Ascending aorta (tissue), 2 donors: ENCODE measurements at places on chromosomes 1 and 21.

- no peak for DNase-seq
Measured at GRCh38 chr1:172955161-172955815, 95.5 kb downstream of the TNFSF18 start.

DNA sequence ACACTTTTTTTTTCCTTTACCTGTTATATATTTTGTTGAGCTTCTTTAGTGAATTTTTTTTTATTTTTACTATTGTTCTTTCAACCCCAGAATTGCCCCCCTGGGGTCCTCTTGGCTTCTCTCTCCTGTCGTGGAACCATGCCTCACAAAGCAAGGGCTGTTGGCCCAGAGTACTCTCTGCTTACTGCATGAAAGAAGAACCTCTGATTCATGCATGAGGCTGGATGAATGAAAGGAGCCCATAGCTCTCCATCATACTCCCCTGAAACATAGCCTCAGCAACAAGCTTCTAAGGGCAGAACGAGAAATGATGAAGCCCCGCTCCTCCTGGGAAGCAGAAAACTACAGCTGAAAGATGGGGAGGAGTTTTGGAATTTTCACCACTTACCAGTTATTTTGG lies 1441.0 kb downstream of the BRINP3 start:
- DNase-seq = no peak

DNA sequence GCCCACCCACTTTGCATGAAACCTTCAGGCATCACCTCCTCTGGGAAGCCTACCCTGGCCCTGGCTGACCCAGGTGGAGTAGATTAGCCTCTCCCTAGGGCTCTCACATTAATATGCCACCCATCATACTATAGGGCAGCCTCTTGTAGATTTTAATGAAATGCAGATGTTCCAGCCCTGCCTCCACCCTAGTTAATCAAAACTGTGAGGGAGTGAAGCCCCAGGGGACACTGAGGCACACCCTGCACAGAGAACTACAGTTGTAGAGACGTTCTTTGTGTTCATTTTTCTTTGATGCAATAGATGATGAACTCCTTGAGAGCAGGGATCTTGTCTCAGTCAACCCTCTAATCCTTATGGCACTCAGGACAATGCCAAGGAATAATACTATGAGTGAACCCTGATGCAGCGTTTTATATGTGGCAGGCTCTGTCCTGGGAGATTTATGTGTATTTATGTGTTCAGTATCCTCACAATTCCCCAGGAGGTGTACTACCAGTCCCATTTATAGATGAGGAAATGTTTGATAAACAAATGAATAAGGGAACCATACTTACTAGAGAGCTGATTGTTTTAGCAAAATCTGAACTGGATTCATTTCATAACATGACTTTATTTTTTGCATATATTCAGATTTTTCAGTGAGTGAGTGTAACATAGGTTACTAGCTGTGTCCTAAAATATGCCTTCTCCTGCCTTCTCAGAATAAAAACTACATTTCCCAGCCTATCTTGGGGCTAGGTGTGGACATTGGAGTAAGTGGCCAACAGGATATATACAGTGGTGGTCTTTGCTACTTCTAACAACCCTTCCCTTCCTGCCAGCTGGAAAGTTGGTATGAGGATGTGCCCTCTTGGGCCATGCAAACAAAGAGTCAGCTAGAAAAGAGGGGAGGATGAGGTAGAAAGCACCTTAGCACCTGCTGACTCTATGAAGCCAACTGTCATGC lies 23.5 kb upstream of the PRELP start:
- no peak for DNase-seq

GRCh38 chr1:31259746-31260145 lies 20.1 kb upstream of the NKAIN1 start:
- no peak for DNase-seq

DNA sequence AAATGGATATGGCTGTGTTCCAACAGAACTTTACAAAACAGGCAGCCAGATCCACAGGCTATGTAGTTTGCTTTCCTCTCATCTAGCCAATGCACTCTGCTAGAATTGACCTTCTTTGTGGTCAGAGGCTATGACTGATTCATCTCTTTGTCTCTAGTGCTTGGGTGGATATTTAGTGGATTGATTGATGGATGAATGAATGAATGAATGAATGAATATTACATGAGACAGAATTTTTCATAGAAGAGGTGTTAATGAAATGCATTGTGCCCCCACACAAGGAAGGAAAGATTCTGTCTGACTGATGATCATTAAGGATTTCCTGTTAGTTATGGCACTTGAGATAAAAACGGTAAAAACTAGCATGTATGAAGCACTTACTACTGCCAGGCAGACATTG lies 50.5 kb upstream of the ZYG11A start:
- no peak for DNase-seq

GRCh38 chr21:35084869-35085268 lies 35.8 kb upstream of the RUNX1 start:
- DNase-seq = no peak

- DNase-seq = no peak
Measured at GRCh38 chr1:208254376-208254775, 10.2 kb upstream of the PLXNA2 start.

DNA sequence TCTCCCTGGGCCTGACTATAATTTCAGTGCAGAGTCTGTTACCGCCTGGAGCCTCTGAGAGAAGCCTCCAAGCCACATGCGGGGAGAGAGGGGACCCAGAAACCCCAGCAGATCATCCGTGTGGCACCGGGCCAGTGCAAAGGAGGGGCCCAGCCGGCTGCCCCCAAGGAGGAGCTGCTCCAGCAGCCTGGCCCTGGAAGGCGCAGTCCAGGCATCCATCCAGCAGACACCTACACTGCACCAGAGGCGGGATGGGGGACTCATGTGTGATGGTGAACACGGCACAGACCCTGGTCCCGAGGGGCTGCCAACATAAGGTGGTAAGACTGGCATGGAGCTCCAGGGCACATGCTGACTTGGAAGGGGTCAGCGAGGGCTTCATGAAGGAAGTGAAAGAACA lies 39.6 kb upstream of the CLSTN1 start:
- DNase-seq = no peak

GRCh38 chr1:186188004-186188539 lies 187.0 kb downstream of the TPR start:
- no peak for DNase-seq

DNA sequence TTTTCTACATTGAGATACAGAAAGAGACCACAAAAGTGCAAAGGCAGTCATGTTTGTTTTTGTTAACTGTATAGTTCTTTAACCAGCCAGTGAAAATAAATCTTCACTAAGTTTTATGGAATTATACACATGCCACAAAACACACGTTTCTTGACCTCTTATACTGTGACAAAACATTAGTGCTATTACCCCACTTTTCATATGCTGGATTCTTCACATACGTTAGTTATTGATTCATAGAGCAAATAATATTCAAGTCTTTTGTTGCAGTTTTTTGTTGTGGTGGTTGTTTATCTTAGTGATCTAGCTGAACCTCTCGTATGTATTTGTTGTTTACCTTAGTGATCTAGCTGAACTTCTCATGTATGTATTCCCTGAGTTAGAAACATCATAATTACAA lies 28.0 kb downstream of the LYPLAL1 start:
- DNase-seq = no peak

- no peak for DNase-seq
Measured at GRCh38 chr1:210330279-210330866, 1.7 kb downstream of the HHAT start.

DNA sequence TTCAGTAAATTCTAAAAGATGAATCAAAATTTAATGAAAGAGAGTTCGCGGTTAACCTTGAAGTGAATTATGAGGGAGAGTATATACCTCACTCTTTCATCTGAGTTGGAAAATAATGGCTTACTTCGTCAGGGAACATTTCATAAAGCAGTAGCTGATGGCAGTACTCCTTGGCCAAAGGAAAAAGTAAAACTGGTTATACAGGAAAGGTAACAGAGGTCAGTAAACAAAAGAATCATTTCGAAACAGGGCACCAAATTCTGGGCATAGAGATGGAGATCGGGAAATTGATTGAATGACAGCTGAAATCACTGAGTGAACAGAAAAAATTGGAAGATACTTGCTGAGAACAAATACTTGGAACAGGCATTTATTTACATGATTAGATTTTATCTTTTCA lies 199.0 kb downstream of the OLFM3 start:
- DNase-seq = no peak

DNA sequence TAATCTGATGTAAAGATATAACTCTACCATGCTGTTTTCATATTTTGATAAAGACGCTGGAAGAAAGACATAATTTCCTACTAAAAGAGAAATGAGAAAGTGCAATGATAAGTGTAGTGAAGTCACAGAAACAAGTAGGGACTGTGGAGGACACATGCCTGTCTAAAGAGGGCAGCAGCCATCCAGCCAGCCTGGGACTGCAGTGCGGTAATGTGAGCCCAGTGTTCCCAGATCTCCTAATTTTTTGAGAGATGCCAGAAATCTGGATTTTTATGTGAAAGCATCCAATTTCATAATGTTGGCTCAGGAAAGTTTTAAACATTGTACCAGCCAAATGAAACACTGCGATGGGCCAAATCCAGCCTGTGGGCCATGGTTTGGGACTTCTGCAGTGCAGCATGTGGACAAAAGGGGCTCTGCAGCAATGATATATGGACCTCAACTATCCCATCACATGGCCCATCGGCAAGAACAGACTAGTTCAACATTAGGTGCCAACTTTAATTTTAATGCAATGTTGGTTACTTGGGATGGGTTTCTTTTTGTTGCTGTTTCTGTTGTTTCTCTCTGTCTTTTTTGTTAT lies 329.5 kb downstream of the LTN1 start:
- no peak for DNase-seq

GRCh38 chr1:96782856-96783255 lies 61.3 kb downstream of the PTBP2 start:
- no peak for DNase-seq

DNA sequence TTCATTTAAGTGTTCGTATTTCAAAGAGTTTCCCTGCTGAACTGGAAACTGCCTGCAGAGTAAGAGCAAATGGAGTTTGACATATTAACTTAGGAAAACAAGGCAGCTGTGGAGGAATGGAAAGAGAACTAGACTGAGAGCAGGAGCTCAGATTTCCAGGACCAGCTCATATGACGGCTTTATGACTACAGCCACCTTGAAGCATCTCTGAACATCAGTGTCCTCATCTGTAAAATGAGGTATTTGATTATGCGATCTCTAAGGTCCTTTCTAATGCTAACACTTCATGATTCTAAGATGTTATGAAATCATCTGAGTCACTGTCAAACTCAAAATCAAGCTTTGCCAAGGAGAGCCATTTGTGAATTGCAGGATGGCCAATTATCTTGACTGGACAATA lies 112.3 kb downstream of the PRRX1 start:
- DNase-seq = no peak

DNA sequence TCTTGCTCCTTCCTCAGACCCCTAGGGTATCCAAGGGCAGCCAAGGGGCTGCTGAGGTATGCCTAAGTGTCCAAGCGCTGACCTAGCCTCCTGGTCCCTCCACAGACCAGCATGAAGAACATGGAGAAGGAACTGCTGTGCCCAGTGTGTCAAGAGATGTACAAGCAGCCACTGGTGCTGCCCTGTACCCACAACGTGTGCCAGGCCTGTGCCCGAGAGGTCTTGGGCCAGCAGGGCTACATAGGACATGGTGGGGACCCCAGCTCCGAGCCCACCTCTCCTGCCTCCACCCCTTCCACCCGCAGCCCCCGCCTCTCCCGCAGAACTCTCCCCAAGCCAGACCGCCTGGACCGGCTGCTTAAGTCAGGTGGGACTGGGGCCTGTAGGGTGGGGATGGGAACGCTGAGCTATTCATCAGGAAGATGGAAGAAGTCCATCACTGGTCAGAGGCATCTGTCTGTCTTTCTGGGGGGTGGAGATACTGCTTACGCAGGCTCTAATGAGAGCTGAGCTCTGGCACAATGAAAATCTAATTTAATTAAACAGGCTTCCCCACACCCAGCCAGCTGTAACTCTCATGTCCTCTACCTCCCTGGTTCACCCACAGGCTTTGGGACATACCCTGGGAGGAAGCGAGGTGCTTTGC lies 1.8 kb downstream of the TRIM46 start:
- no peak for DNase-seq

DNA sequence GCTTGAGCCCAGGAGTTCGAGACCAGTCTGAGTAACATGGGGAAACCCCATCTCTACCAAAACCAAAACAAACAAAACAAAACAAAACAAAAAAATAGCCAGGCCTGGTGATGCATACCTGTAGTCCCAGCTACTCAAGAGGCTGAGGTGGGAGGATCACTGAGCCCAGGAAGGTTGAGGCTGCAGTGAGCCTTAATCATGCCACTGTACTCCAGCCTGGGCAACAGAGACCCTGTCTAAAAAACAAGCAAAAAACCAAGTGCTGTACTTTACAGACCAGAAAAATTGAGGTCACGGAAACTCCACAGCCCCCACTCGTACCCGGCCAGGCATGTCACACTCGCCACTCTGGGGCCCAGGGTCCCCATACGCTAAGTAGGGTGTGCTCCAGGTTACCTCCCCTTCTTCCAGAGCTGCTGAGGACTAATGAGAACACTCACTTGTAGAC lies 22.9 kb downstream of the ATP2B4 start:
- no peak for DNase-seq

DNA sequence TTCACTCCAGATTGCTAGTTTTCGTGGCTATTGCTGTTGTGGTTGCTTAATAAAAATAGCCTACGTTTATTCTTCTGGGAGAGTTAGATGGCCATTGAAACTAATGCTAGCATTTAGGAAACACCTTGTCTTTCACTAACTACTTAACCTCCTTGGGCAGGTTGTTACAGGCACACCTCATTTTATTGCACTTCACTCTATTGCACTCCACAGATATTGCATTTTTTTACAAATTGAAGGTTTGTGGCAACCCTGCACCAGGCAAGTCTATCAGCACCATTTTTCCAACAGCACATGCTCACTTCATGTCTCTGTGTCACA lies 11.3 kb upstream of the MARK1 start:
- DNase-seq = no peak

DNA sequence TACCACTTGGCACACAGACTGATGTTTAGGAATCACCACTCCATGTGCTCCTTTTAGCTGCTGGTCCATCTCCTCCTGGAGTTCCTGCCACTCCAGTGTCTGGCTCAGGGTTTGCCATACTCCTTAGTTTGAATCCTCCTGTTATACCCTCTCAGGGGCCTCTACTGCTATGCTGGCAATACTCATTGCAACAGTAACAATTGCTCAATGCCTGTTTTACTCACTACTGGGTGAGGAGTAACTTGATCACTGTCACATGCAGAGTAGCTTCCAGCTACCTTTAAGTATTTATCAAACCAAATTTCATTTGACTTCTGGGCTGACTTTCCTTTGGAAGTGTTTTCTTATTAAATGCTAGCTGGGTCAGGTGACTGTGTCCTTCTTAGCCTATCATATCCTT lies 107.2 kb upstream of the WLS start:
- DNase-seq = no peak
